ENCODE measurements at places on chromosomes 5 and 9.

DNA sequence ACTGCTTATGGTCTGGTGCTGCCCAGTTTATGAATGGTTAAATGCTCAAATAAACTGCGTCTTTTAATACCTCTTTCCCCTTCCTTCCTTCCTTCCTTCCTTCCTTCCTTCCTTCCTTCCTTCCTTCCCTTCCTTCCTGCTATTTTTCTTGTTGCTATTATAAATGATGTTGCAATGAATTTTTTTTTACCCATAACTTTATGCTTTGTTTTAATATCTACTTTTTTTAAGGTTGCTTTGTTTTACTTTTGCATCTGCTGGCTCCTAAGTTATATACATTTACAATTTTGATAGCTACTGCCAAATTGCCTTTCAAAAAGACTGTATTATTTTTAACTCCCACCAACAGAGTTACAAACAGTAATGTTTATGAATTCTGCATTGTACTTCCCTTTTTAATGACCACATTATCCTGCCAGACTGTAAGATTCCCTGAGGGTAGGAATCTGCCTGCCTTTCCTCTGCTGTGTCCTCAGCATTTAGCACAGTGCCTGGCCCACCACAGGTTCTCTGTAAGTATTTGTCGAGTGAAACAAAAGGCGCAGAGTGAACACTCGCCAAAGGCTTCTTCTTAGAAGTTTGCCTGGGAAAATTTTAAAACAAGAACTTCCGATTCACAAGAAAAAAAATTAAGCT is 36.9 kb downstream of the KIF4B start:
- no peak for DNase-seq

DNA sequence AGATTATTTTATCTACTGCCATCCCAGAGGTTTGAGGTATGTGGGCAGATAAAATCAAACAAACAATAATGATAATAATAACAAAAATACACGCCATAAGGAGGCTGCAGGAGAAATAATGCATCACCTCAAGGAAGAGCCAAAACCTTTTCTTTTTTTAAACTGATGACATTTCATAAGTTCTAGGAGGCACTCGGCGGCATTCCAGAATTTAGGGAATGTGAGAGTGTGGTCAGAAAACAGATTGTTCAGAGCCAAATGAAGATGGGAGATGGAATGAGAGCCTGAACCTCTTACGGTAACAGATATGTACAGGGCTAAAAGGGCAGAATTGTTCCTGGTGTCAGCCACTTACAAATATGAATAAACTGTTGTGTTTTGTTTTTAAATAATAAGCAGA is 615.0 kb upstream of the CHD1 start:
- DNase-seq: no peak

GRCh38 chr9:127119320-127119709 is 3.1 kb downstream of the ANGPTL2 start:
- no peak for DNase-seq

- no peak for DNase-seq
Measured at GRCh38 chr5:126052120-126052519, 371.1 kb upstream of the GRAMD2B start.

- DNase-seq: no peak
Measured at GRCh38 chr5:156186760-156187159, 140.2 kb upstream of the SGCD start.

DNA sequence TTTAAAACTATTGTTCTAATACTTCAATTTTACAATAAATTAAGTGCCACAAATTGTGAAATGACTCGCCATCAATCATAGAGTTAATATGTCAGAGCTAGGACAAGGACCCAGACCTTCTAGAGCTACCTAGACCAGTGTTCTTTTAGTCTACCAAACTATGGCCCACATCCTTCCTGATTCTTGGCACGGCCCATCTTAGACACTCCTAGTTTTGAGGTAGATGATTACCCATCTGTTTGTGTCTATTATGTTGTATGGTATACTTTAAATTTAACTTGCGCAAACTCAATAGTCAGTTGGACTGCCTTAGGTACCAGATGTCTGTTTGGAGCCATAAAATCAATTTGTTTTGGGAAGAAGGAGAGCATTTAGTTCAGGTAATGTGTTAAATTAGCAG is 17.5 kb downstream of the CDC26 start:
- no peak for DNase-seq

DNA sequence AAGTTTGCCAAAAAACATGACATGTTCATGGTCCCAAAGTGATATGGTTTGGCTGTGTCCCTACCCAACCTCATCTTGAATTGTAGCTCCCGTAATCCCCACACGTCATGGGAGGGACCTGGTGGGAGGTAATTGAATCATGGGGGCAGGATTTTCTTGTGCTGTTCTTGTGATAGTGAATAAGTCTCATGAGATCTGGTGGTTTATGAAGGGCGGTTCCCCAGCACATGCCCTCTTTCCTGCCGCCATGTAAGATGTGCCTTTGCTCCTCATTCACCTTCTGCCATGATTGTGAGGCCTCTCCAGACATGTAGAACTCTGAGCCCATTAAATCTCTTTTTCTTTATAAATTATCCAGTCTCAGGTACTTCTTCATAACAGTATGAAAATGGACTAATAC is 322.1 kb downstream of the MED10 start:
- no peak for DNase-seq

DNA sequence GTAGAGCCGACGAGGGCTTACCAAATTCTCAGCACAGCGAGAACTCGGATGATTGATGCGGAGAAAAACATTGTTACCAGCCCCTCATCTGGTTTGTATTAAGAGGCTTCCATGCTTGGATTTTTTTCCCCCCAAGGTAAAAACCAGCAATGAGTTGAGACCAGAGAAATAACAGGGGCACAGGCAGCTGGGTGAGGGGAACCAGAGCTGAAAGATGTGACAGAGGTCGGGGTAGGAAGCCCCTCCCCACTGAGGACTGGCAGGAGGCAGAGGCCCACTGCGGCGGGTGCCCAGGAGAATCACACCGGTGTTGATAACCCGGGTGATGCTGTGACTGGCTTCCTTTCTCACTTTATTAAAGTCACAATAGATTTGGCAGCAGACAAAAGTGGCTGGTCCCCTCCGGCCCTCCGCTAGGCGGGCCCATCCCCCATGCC is 116.5 kb upstream of the PHYKPL start:
- no peak for DNase-seq

GRCh38 chr9:89400403-89401116 is 82.3 kb downstream of the SECISBP2 start:
- no peak for DNase-seq

- DNase-seq: no peak
Measured at GRCh38 chr5:136985785-136986475, 513.2 kb downstream of the SPOCK1 start.

GRCh38 chr9:35193762-35194161 is 32.0 kb downstream of the UNC13B start:
- DNase-seq: no peak
